ENCODE measurements at places on chromosomes 4 and X.
A peak's percentile ranks its signal among the peaks of the same experiment; 100 is the strongest.

DNA sequence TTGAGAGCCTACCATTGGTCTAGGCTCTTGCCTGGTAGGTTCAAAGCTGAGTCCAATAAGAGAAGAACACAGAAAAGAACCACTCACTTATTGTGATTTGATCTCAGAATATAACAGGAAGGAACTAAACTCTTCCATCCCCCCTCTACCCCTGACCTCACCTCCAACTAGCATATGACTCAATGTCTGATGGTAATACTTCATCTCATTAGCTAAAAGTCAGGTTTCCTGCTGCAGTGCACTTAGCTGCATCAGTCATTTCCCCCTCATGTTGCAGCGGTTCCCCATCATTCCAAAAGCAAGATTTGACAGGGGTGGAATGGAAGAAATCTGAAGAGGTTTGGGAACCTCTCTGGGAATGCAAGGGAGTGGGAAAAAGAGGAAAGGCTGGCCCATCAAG is 289.5 kb downstream of the SMARCA1 start:
- no peak for DNase-seq

DNA sequence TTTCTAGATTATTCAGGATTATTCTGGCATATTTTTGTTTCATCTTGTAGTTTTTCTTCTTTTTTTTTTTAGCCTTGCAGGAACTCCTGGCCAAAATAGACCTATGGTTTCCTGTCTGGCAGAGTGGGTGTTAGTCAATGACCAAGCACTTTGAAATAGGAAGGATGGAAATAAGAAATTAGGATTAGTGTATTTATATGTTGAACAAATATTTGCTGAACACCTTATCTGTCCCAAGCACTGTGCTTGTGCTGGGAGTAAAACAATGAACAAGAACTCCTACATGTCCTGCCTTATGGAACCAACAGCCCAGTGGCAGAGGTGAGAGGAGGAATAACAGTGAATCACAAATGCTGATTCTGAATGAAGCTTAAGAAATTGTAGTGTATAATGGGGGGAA is 4.5 kb downstream of the MMRN1 start:
- peak; percentile 7 for DNase-seq

DNA sequence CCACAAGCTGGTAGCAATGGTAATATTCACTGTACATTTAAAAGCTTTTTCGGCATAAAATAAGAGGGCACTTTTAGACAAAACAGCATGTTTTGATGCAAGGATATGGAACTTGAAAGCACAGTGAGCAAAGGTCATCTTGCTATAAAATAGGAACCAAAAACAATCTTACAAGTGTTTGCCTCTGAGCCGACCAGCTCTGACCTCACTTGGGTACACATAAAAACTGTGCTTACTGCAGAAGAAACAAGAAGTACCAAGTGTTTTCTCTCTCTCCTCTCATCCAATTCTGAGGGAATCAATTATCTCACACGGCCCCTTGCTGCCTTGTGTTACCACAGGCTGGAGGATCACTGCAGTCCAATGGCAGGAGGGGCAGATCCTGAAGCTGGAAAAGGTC is 4.8 kb upstream of the IQSEC2 start:
- DNase-seq: no peak

- no peak for DNase-seq
Measured at GRCh38 chr4:11735651-11736050, 307.0 kb upstream of the HS3ST1 start.

- no peak for DNase-seq
Measured at GRCh38 chr4:6753103-6753560, 29.4 kb upstream of the KIAA0232 start.

GRCh38 chr4:54525602-54526001 is 132.2 kb upstream of the KIT start:
- no peak for DNase-seq

All from Kasumi-1 (cell line).